ENCODE measurements at places on chromosomes 16 and 17.
A peak's percentile ranks its signal among the peaks of the same experiment; 100 is the strongest.

DNA sequence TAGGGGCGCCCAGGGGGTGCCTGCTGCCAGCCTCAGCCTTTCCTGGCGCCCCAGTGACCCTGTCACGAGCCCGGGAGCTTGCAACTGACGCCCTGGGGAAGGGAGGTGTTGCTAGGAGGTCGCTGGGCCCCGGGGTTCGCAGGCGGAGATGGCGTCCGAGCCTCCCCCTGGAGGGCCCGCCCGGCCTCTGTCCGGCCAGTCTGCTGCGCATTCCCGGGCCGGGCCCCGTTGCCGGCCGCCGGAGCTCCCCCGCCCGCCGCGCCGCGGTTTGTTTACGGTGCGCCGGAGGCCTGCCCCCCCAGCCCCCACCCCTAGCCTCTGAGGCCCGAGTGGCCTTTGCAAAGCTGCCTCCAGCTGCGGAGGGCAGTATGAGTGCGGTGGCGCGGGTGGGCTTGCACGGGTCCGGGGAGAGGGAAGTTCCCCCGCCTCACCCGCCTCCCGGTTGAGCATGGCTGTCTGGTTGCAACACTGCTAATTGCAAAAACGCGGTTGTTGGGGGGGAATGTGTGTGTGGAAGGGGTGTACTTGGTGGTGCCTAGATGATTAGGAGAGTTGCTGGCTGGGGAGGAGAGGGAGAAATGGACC, 514 bp downstream of the THRA start:
- no peak overlapping the region for H3K27ac ChIP-seq
- H3K4me3 ChIP-seq = peak overlapping the region; percentile 92
- peaks cover 37% of the 10 kb centered on the region for H3K4me1 ChIP-seq
- peaks cover 20% of the 10 kb centered on the region for H3K27me3 ChIP-seq

- H3K36me3 ChIP-seq = no peaks in the 10 kb centered on the region
- H3K27me3 ChIP-seq = no peaks in the 10 kb centered on the region
- peaks cover 74% of the 10 kb centered on the region for H3K4me1 ChIP-seq
- no peak overlapping the region for H3K27ac ChIP-seq
- DNase-seq = no peak
Observed at GRCh38 chr17:46125831-46126230, 67.4 kb downstream of the KANSL1 start.

DNA sequence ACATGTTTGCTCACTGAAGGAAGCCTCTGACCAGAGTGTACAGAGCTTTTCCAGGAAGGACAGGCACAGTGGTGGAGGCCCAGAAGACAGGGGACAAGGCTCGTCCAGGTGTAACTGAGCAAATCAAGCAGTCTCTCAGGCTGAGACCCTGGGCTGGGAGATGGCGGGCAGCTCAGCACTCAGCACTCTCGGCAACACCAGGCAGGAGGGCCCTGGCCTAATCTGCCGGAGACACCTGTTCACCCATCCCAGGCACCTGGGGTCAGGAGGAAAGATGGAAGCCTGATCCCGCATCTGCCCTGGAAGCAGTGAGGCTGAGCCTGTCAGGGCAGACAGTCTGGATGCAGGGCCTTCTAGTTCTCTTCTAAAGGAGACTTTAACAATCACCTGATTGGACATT, 4.8 kb downstream of the RASL10B start:
- no peak overlapping the region for H3K27ac ChIP-seq
- H3K4me3 ChIP-seq = no peak overlapping the region
- peaks cover 41% of the 10 kb centered on the region for H3K27me3 ChIP-seq
- H3K36me3 ChIP-seq = no peaks in the 10 kb centered on the region

GRCh38 chr17:67435122-67435521, 58.0 kb downstream of the PITPNC1 start:
- DNase-seq = no peak
- no peak overlapping the region for H3K27ac ChIP-seq
- peaks cover 19% of the 10 kb centered on the region for H3K4me1 ChIP-seq
- H3K4me3 ChIP-seq = no peak overlapping the region

DNA sequence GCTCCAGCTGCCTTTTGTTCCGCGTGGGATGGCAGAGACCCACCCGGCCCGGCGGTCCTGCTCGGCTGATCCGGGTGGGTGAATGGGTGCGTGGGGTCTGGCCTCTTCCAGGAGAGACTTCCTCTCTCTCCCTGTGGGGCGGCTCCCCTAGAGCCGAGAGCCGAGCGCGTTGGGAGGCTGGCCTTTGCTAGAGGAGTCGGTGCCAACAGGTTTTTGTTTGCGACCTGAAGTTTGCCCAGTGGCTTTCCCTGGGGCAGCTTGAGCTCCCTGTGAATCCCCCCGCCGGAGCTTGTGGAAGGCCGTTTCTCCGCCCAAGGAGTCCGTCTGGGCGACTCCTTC, 970 bp downstream of the EPN2 start:
- H3K4me1 ChIP-seq = peaks cover 25% of the 10 kb centered on the region
- no peaks in the 10 kb centered on the region for H3K36me3 ChIP-seq
- peak overlapping the region; percentile 72 for H3K27ac ChIP-seq
- H3K4me3 ChIP-seq = peak overlapping the region; percentile 97

GRCh38 chr17:17079761-17080160, 37.5 kb downstream of the MPRIP start:
- no peak overlapping the region for H3K4me3 ChIP-seq
- no peaks in the 10 kb centered on the region for H3K27me3 ChIP-seq
- no peak for DNase-seq

GRCh38 chr17:28372203-28372944, 880 bp downstream of the SARM1 start:
- H3K27ac ChIP-seq = no peak overlapping the region
- H3K36me3 ChIP-seq = no peaks in the 10 kb centered on the region
- H3K27me3 ChIP-seq = peaks cover 22% of the 10 kb centered on the region
- peak overlapping the region; percentile 86 for H3K4me3 ChIP-seq
- DNase-seq = peak; percentile 54
- H3K4me1 ChIP-seq = peaks cover 9% of the 10 kb centered on the region

DNA sequence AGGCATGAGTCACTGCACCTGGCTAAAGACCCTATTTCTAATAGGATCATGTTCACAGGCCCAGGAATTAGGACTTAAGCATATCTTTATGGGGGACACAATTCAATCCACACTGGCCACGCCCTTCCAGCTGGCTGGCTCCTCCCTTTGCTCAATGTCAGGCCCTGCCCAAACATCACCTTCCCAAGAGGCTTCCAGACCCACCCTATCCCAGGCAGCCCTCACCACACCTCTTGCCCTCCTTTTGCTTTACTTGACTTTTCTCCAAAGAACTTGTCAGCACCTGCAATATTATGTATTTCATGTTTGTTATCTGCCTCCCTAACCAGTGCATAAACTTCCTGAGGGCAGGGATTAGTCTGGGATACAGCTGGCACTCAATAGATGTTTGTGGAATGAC, 109.6 kb upstream of the CDH5 start:
- H3K27me3 ChIP-seq = no peaks in the 10 kb centered on the region
- no peaks in the 10 kb centered on the region for H3K36me3 ChIP-seq
- H3K4me1 ChIP-seq = no peaks in the 10 kb centered on the region
- DNase-seq = no peak

- DNase-seq = no peak
- no peak overlapping the region for H3K27ac ChIP-seq
- H3K4me1 ChIP-seq = peaks cover 7% of the 10 kb centered on the region
- H3K27me3 ChIP-seq = peaks cover 19% of the 10 kb centered on the region
- no peaks in the 10 kb centered on the region for H3K36me3 ChIP-seq
Observed at GRCh38 chr16:67482233-67482924, 968 bp downstream of the AGRP start.

- no peak for DNase-seq
- H3K4me1 ChIP-seq = no peaks in the 10 kb centered on the region
- H3K27me3 ChIP-seq = no peaks in the 10 kb centered on the region
- no peak overlapping the region for H3K4me3 ChIP-seq
Observed at GRCh38 chr16:54437921-54438320, 151.3 kb upstream of the IRX3 start.

Measured in GM23338 (cell line).